ENCODE measurements at places on chromosomes 13 and 19. TPM values are rescaled to one million over a fixed set of nuclear protein-coding genes. Genes with fewer than 3 reads are reported as not detected.

- H3K4me3 ChIP-seq = no peak overlapping the region
- no peaks in the 10 kb centered on the region for H3K27me3 ChIP-seq
- no peak overlapping the region for H3K27ac ChIP-seq
- no peaks in the 10 kb centered on the region for H3K36me3 ChIP-seq
Measured at GRCh38 chr13:80226645-80227044, 114.3 kb downstream of the SPRY2 start.

GRCh38 chr13:99281811-99282263 lies 23.7 kb upstream of the GPR18 start:
- H3K27me3 ChIP-seq = no peaks in the 10 kb centered on the region
- no peak for DNase-seq
- H3K4me1 ChIP-seq = peaks cover 94% of the 10 kb centered on the region

DNA sequence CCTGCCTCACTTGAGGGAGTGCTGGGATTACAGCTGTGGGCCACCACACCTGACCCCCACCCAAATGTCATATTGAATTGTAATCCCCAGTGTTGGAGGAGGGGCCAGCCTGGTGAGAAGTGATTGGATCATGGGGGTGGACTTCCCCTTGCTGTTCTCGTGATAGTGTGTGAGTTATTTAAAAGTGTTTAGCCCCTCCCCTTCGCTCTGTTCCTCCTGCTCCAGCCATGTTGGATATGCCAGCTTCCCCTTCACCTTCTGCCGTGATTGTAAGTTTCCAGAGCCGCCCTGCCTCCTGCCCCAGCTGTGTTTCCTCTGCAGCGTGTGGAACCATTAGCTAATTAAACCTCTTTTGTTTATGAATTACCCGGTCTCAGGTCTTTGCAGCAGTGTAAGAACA lies 13.7 kb downstream of the CHAMP1 start:
- H3K27ac ChIP-seq = no peak overlapping the region
- no peak overlapping the region for H3K4me3 ChIP-seq
- no peaks in the 10 kb centered on the region for H3K27me3 ChIP-seq
- H3K4me1 ChIP-seq = peaks cover 15% of the 10 kb centered on the region
- peaks cover 19% of the 10 kb centered on the region for H3K36me3 ChIP-seq
- no peak for DNase-seq

GRCh38 chr19:54252845-54253244 lies 4.2 kb downstream of the LILRB5 start:
- H3K27ac ChIP-seq = no peak overlapping the region
- peaks cover 24% of the 10 kb centered on the region for H3K27me3 ChIP-seq
- no peaks in the 10 kb centered on the region for H3K36me3 ChIP-seq
- no peak for DNase-seq
- H3K4me1 ChIP-seq = peaks cover 5% of the 10 kb centered on the region
- H3K4me3 ChIP-seq = no peak overlapping the region

GRCh38 chr13:93352616-93353015 lies 126.0 kb downstream of the GPC6 start:
- H3K27ac ChIP-seq = no peak overlapping the region
- H3K27me3 ChIP-seq = no peaks in the 10 kb centered on the region

GRCh38 chr13:76425935-76426334 lies 460.3 kb downstream of the KCTD12 start:
- H3K27me3 ChIP-seq = peaks cover 10% of the 10 kb centered on the region
- no peaks in the 10 kb centered on the region for H3K4me1 ChIP-seq

DNA sequence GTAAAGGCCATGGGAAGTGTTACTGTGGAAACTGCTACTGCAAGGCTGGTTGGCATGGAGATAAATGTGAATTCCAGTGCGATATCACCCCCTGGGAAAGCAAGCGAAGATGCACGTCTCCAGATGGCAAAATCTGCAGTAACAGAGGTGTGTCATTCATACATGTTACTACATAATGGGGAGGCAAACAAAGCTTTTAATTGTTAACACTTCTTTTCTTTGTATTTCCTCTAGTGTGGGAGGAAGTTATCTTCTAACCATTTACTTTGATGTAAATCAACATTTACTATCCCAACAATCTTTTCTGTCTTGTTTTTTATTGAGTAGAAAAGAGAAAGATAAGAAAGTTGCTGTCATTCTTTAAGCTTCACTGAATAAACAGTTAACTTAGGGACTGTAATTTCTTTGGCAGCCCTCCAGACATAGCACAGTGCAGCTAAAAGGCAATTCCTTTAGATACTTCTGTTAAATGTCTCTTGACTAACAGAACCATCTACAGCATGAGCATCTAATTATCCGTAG lies 126.9 kb downstream of the ITGBL1 start:
- no peaks in the 10 kb centered on the region for H3K36me3 ChIP-seq
- DNase-seq = no peak
- H3K27ac ChIP-seq = no peak overlapping the region
- H3K4me1 ChIP-seq = no peaks in the 10 kb centered on the region
- H3K4me3 ChIP-seq = no peak overlapping the region
- H3K27me3 ChIP-seq = peaks cover 12% of the 10 kb centered on the region

DNA sequence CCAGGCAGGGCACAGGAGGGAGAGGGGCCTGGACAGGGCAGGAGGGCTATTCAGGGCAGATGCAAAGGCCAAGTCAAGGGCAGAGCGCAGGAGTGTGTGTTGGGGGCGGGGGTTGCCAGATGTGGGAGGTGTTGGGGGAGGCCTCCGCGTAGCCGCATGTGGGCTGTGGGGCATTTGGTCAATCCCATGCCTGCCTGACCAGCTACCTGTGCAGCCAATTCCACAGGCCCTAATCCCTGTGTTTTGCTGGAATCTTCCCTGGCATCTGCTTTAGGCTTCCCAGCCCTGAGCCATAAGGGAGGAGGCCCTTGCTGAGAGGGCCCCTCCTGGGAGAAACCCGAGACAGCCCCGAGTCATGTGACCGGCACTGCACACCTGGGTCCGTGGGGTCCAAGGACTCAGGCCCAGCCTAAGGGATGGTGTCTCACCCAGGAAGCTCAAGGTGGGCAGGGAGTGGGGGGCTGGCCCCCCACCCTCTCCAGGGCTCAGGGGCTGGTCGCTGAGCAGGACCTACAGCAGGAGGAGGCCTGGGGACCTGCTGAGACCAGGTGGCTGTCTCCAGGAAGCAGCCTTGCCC lies 20.3 kb downstream of the RFX1 start:
- H3K4me1 ChIP-seq = peaks cover 40% of the 10 kb centered on the region
- peaks cover 15% of the 10 kb centered on the region for H3K36me3 ChIP-seq
- peak overlapping the region; percentile 86 for H3K4me3 ChIP-seq
- DNase-seq = no peak

- H3K4me1 ChIP-seq = peaks cover 3% of the 10 kb centered on the region
- DNase-seq = no peak
- peak overlapping the region; percentile 48 for H3K4me3 ChIP-seq
- no peaks in the 10 kb centered on the region for H3K27me3 ChIP-seq
Measured at GRCh38 chr13:49052813-49053212, 77.1 kb downstream of the FNDC3A start.

DNA sequence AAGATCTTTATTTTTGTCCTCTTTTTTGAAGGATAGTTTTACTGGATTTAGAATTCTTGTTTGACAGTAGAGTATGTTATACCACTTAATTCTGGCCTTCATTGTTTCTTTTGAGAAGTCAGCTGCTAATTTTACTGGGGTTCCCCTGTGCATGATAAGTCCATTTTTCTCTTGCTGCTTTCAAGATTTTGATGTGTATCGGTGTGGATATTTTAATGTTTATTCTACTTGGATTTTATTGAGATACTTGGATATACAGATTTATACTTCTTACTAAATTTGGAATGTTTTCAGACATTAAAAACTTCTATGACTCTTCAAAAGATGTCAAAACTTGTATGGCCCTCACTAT lies 86.9 kb downstream of the URI1 start:
- no peak overlapping the region for H3K4me3 ChIP-seq
- peaks cover 18% of the 10 kb centered on the region for H3K36me3 ChIP-seq
- peaks cover 2% of the 10 kb centered on the region for H3K4me1 ChIP-seq
- no peak overlapping the region for H3K27ac ChIP-seq
- no peak for DNase-seq

- no peaks in the 10 kb centered on the region for H3K27me3 ChIP-seq
- H3K4me1 ChIP-seq = peaks cover 6% of the 10 kb centered on the region
- no peak for DNase-seq
- H3K27ac ChIP-seq = no peak overlapping the region
- no peaks in the 10 kb centered on the region for H3K36me3 ChIP-seq
- no peak overlapping the region for H3K4me3 ChIP-seq
Measured at GRCh38 chr13:39913928-39914327, 258.5 kb downstream of the COG6 start.

DNA sequence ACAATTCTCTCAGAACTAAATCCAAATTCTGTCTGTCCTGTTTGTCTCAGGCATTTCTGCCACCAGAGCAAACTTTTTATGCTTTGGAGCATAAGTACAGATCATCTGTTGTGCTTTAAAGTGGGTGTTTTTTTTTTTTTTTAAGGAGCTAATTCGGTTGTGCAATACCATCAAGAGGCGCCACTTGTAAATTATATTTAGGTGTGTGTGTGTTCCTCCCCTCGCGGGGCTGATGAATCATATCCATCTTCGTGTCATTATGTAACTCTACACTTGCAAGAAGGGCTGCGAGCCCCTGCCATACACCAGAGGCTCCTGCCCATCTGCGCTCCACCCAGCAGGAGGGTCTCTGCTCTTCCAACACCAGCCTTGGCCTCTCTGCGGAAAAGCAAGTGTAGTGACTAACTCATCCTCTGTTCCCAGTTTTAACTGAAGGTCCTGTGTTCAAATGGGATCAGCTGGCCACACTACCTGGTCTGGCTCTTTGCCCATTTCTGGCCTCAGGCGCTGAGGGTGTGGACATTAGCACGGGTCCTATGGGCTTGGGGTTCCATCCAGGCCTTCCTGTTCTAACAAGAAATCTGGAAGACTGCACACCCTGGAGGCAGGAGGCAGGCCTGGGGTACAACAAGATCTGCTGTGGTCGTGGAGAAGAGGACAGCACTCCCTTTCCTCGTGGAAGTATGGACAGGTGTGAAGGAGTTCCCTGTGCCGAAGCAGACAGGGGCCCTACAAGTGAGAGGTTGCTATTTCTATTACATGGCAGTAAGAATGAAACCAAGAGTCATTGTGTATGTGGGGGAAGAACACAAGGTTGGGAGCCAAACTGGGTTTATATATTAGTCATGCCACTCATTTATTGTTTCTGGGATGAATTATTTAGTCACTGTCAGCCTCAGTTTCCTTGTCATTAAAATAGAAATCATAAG lies 96.1 kb upstream of the MBNL2 start:
- DNase-seq = no peak
- H3K27me3 ChIP-seq = peaks cover 26% of the 10 kb centered on the region
- H3K4me3 ChIP-seq = no peak overlapping the region
- no peaks in the 10 kb centered on the region for H3K36me3 ChIP-seq
- no peak overlapping the region for H3K27ac ChIP-seq

DNA sequence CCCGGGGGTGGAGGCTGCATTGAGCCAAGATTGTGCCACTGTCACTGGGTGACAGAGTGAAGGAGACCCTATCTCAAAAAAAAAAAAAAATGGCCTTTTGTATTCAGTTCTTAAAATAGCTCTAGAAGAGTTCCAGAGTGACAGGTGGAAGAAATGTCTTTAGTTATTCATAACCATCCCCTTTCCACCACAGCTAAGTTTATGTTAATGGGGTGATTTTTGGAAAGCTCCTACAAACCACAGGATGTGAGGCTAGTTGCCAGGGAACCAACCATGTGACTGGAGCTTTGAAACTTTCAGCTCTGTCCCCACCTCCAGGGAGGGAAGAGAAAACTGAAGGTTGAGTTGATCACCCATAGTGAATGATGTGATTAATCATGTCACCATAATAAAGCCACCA lies 6.9 kb downstream of the ZNF490 start:
- peaks cover 7% of the 10 kb centered on the region for H3K36me3 ChIP-seq
- H3K4me3 ChIP-seq = peak overlapping the region; percentile 8
- DNase-seq = peak; percentile 41
- no peaks in the 10 kb centered on the region for H3K27me3 ChIP-seq

DNA sequence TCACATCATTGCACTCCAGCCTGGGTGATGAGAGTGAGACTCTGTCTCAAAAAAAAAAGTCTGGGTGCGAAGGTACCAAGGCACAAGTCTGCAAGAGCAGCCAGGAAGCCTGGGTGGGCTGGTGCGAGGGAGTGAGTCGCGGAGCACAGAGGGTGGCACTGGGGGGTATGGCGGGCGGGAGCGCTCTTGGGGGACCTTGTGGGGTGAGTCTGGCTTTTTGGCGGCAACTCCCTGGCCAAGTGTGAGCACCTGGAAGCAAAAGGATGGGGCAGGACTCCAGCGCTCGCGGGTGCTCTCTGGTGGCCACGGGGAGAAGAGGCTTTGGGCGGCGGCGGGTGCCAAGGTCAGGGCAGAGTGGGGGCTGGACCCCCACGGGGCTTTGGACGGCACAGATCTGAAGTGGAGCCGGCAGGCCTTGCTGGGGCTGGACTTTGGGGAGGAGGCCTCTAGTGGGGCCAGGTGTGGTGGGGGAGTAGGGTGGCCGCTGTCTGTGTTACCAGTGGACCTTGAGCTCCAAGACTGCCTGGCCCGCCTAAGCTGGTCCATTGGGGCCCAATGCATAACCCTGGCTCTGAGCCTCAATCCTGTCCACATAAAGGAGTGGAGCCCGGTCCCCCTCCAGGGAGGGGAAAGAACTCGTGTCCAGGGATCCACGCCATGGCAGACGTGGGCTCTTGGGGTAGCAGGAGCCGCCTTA lies 1.6 kb downstream of the P2RY11 start:
- H3K27ac ChIP-seq = peak overlapping the region; percentile 14
- H3K4me1 ChIP-seq = peaks cover 38% of the 10 kb centered on the region
- peak; percentile 35 for DNase-seq

- peaks cover 20% of the 10 kb centered on the region for H3K36me3 ChIP-seq
- H3K4me3 ChIP-seq = peak overlapping the region; percentile 57
- DNase-seq = no peak
- peaks cover 29% of the 10 kb centered on the region for H3K4me1 ChIP-seq
- H3K27me3 ChIP-seq = peaks cover under 1% of the 10 kb centered on the region
- H3K27ac ChIP-seq = no peak overlapping the region
Measured at GRCh38 chr19:15123031-15123890, 16.1 kb downstream of the SYDE1 start.

GRCh38 chr13:99403458-99403971 lies 96.3 kb upstream of the GPR183 start:
- DNase-seq = no peak
- no peak overlapping the region for H3K27ac ChIP-seq
- peaks cover 9% of the 10 kb centered on the region for H3K27me3 ChIP-seq
- peaks cover 12% of the 10 kb centered on the region for H3K4me1 ChIP-seq
- no peak overlapping the region for H3K4me3 ChIP-seq

GRCh38 chr19:4059891-4060620 lies 6.6 kb downstream of the ZBTB7A start:
- no peaks in the 10 kb centered on the region for H3K36me3 ChIP-seq
- peak overlapping the region; percentile 53 for H3K27ac ChIP-seq
- H3K4me1 ChIP-seq = peaks cover 11% of the 10 kb centered on the region
- no peaks in the 10 kb centered on the region for H3K27me3 ChIP-seq
- DNase-seq = no peak

- H3K4me3 ChIP-seq = no peak overlapping the region
- no peak overlapping the region for H3K27ac ChIP-seq
- H3K27me3 ChIP-seq = no peaks in the 10 kb centered on the region
- no peaks in the 10 kb centered on the region for H3K36me3 ChIP-seq
Measured at GRCh38 chr13:71856548-71857043, 10.4 kb downstream of the DACH1 start.

SMIM7 gene
- polyA plus RNA-seq = 83.9 TPM

CCDC169 gene
- polyA plus RNA-seq = not detected

ZNF20 gene
- 4.2 TPM for polyA plus RNA-seq

SPTBN4 gene
- not detected for polyA plus RNA-seq

ZNF154 gene
- 7.0 TPM for polyA plus RNA-seq

SYCN gene
- polyA plus RNA-seq = not detected

KCNN4 gene
- 9.7 TPM for polyA plus RNA-seq
